ENCODE measurements at places on chromosomes 1 and 21.

GRCh38 chr1:65164633-65165032 is 16.6 kb downstream of the AK4 start:
- DNase-seq, result no peak

DNA sequence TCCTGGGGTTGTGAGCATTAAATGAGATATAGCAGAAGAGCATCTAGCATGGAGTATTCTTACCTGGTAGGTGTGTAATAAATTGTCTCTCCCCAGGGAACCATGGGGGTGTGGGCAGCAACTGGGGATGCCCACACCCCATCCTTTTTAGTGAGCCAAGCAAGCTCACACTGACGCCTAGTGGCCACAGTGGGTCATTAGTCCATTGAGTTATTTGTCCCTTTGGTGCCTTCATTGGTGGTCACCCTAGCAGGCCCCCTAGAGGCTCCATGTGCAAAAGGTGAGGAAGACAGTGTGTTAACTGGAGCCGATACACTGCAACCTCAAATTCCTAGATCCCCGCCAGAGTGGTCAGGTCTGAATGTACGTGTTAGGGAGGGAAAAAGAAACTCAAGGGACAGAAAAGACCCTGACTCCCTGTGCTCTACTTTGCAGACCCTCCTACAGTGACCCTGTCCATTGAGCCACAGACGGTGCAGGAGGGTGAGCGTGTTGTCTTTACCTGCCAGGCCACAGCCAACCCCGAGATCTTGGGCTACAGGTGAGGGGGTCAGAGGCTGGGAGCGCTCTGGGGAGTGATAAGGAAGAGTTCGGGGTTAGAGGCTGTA is 93.3 kb upstream of the CD1D start:
- DNase-seq, result peak; percentile 36

GRCh38 chr1:24294716-24295371 is 24.3 kb upstream of the GRHL3 start:
- no peak for DNase-seq

DNA sequence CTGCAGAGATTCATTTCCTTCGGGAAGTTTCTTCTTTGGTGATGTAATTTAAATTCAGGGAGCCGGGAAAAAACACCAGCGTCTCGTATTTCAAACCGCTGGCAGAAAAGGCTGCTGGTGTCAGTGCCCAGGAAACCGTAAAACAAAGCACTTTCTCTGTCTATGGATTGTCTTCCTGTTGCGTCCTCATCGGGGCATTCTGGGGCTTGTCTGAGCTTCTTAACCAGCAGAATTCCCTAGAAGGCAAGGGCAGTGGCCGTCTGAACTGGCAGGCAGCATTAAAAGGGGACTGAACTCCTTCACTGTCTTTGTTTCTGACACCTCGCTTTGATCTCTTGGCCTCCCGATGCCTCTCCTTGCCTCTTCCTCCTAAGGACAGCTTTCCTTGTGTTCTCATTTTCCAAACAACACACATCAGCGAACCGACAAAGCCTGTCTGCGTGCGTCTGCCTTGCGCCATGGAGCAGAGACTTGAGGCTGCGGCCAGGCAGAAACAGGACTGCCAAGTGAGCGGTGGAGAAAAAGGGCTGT is 391.6 kb upstream of the VAMP3 start:
- no peak for DNase-seq

- DNase-seq, result no peak
Observed at GRCh38 chr1:169326261-169326955, 41.2 kb downstream of the NME7 start.
